ENCODE measurements at places on chromosomes 2 and 18.

GRCh38 chr2:11224887-11225286, 69.6 kb downstream of the SLC66A3 start:
- no peak for DNase-seq

- no peak for DNase-seq
Observed at GRCh38 chr2:128769457-128770142, 450.9 kb upstream of the HS6ST1 start.

GRCh38 chr18:69128978-69129377, 271.7 kb upstream of the DOK6 start:
- no peak for DNase-seq

DNA sequence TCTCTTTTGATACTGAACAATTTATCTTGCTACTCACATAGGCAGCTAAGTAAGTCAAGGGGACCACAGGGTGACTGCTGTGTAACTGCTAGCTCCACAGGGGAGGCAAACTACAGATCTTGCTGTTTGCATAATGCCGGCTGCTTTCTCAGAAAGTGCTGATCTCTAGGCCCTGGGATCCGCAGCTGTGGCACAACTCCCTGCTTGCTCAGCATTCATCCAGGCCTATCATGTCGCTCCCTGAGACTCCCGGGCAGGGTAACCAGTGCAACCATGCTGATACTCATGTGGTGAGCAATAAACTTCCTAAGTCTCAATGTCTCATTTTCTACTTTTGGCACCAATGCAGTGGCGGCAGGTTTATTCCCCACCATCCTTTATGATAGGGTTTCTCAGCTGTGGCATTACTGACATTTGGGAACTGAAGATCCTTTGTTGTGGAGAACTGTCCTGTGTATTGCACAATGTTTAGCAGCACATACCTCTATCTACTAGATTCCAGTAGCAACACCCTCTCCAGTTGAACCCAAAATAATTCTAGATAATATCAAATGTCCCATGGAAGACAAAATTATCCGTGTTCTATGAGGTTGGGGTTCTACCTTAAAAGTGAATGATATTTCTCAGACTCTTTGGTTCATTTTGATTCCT, 1101.3 kb downstream of the LRP1B start:
- DNase-seq, result no peak

DNA sequence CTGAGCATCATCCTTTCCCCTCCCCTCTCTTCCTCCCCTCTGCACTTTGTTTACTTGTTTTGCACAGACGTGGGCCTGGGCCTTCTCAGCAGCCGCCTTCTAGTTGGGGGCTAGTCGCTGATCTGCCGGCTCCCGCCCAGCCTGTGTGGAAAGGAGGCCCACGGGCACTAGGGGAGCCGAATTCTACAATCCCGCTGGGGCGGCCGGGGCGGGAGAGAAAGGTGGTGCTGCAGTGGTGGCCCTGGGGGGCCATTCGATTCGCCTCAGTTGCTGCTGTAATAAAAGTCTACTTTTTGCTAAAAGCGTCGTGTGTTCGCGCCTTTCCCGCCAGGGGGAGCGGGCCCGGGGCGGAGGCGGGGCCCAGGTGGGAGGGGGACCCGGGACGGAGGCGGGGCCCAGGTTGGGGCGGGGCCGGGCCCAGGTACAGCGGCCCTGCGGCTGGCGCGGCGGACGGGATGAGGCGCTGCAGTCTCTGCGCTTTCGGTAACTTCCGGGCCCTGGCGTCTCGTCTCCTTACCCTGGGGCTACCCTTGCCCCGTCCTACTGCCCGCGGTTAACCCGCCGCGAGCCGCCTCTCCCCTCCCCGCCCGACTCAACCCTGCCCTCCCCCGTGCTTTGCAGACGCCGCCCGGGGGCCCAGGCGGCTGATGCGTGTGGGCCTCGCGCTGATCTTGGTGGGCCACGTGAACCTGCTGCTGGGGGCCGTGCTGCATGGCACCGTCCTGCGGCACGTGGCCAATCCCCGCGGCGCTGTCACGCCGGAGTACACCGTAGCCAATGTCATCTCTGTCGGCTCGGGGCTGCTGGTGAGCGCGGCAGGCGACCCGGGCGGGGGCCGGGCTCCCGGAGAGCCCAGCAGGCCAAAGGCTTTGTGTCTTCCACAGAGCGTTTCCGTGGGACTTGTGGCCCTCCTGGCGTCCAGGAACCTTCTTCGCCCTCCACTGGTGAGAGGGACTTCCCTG, at the start of gene KRTCAP3:
TSS of gene KRTCAP3 (plus strand) at position 424 of the 962 bp plus-strand sequence. CDS start at position 456, 32 bp downstream.
- no peak for DNase-seq
